NAMALWA (cell line): ENCODE measurements at places on chromosomes 7 and 10.

DNA sequence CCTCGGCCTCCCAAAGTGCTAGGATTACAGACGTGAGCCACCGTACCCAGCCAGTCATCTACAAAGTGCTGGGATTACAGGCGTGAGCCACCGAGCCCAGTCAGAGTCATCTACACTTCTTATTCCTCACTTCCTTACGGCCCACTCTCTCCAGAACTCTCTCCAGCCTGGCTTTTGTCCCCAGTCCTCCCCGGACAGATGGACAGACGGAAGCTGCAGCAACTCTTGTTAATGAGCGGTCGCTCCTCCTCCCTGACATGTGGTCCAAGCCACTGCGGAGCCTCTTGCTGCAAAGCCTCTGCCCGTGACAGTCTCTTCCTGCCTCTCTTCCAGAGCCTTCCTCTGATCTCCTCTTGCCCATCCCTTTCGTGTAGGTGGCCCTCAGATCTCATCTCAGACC is 45.9 kb downstream of the TMEM270 start:
- no peak for DNase-seq

GRCh38 chr10:124517931-124518330 is 56.3 kb downstream of the LHPP start:
- no peak for DNase-seq

DNA sequence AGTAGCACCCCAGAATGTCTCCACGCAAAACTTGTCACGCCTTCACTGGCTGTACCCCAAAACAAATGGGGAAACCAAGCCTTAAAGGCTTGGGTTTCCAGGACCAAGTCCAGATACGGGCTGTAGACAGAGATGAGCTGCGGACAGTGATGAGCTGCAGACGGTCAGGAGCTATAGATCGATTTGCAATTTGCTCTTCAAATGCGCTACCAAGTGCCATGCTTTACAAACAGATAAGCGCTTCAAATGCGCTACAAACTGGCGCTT is 658 bp upstream of the SGCE start:
- no peak for DNase-seq

DNA sequence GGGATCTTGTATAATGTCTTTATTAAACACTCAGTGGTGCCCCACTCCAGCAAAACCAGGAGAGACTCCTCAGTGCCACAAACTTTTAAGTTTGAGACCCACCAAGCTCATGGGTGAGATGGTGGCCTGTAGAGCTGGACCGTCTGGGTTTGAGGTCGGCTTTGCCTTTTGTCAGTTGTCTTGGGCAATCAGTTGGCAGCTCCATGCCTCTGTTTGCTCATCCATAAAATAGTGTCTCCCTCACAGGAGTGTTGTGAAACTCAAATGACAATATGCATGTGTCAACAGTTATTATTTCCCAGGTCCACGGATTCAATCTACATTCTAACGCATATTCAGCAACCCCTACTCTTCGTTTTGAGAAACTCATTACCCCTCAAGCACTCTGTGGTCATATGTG is 367.8 kb upstream of the C7orf33 start:
- DNase-seq = no peak

DNA sequence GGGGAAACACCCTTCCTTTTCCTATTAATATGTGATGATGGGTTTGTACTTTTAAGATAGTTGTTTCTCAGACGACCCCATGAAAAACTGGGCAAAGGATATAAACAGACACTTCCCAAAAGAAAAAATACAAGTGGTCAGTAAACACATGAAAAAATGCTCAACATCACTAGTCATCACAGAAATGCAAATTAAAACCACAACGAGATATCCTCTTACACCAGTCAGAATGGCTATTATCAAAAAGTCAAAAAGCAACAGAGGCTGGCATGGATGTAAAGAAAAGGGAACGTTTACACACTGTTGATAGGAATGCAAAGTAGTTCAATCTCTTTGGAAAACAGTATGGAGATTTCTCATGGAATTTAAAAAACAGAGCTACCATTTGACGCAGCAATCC is 111.4 kb upstream of the ZEB1 start:
- DNase-seq = no peak

- DNase-seq = no peak
Observed at GRCh38 chr7:139355320-139355719, 4.4 kb upstream of the LUC7L2 start.

DNA sequence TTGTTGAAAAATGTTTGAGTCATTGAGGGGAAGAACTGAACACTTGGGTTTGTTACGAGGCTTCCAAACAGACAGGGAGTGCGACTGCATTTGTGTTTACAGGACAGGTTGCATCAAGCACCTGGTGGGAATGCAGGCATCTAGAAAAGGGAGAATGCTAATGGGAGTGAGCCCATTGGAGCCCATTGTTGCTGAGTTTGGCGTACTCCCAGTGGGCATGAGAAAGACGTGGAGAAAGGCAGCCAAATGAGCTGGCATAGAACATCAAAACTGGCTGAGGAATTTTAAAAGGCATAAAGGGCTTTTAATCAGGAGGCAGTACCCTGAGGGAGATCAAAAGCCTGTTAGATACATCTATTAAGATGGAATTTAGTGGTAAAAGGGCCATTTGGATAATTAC is 171.6 kb upstream of the NPSR1 start:
- DNase-seq = no peak

DNA sequence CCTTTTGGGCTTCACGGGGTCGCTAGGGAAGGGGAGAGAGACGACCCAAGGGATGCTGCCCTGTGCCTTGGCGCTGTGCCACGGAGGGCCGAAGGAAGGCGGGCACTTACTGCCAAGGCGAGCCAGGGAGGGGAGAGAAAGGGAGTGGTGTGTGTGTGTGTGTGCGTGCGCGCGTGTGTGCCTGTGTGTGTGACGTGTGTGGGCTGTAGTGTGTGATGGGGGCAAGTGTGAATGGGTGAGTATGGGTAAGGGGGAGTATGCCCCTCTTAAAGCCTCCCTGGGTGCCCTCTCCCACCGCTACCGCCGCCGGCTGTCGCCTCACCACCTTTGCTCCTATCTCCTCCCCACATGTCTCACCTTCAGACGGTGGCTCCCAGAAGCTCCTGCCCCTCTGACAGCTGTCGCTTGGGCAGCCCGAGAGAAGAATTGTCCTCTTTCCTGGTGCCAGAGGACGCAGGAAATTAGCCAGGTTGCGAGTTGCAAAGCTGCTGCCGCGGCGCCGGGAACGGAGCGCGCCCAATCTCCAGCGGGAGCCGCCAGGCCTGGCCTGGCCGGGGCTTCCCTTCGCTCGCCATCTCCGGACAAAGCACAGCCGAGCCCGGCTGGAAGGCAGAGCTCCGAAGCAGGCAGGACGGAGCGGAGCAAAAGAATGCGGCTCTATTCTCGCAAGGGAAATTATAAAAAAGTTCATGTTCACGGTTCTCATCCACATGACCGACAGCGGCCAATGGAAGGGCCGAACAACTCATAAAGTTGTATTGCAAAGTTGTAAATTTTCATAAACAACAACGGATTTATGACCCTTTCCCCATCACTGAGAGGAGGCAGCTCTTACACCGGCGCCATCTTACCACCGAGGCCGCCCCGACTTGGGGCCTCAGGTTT is at the start of gene HOXA3:
Gene HOXA3 (minus strand): TSS at position 653 of the 885 bp plus-strand sequence. CDS start 41,943 bp downstream, outside the sequence.
- DNase-seq = no peak

- no peak for DNase-seq
Observed at GRCh38 chr7:46133072-46133471, 212.0 kb upstream of the IGFBP3 start.

DNA sequence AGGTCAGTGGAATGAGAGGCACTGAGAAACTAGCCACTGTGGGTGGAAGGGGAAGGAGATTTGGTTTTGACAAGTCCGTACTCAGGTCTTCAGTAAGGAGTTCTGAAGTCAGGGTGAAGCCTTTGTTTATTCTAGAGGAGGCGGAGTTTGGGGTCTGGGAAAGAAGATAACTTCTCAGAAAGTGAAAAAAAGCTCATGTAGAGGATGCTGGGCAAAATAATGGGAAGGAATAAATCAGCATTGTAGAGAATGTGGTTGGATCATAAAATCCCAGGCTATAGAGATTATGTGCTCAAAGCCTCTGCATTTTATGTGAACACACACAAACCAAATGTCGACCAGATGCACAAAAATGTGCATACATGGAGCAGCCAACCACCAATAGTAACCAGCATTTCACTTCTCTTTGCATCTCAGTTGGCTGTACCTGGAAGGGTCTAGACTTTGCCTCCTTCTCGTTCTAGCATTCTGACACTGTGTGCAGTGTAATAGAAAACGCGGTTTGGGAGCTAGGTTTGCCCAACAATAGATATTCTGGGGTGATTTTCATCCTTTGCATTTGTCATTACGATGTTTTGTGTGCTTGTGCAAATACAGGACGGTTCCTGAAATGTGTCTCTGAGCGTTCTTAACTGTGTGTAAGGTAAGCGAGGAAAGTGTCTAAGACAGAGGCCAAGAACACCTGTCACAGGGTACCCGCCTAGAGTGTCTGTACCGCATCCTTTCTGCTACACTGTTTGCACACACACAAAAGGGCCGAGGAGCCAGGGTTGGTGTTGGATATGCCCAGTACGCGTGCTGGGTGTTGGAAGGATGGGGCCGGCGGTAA is 603 bp upstream of the HECW1 start:
- no peak for DNase-seq

DNA sequence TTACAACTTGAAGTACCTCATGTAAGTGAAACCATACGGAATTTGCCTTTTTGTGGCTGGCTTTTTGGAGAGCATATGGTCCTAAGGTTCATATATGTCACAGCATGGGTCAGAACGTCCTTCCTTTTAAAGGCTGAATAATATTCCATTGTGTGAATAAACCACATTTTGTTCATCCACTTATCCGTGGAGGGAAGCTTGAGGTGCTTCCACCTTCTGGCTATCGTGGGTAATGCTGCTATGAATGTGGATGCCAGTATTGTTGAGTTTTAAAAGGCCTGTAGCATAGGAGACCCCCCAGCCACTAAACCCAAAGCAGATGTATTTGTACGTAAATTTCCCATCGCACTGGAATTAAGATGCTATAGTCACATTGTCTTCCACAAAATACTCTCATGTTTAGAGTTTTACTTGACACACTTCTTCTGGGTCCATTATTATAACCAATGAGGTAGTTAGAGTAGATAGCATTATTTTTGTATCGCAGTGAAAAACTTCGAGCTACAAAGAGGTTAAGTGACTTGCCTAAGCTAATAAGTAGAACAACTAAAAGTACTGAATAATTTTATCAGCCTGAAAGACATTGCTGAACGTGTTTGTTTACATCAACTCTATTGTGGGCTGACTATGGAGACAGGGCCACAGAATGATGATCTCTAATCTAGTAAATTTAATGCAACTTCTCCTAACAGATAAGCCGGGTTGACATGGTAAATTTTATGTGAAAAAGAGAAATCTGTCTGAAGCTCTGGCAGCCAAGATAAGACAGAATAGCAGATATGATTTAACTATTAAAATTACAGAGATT is 183.0 kb upstream of the CTBP2 start:
- DNase-seq = peak; percentile 50

- no peak for DNase-seq
Observed at GRCh38 chr10:1280466-1281404, 224.6 kb downstream of the WDR37 start.

GRCh38 chr10:128901236-128901635 is 565.8 kb upstream of the MGMT start:
- DNase-seq = no peak

- no peak for DNase-seq
Observed at GRCh38 chr7:63030061-63030460, 968.6 kb upstream of the ZNF722 start.

DNA sequence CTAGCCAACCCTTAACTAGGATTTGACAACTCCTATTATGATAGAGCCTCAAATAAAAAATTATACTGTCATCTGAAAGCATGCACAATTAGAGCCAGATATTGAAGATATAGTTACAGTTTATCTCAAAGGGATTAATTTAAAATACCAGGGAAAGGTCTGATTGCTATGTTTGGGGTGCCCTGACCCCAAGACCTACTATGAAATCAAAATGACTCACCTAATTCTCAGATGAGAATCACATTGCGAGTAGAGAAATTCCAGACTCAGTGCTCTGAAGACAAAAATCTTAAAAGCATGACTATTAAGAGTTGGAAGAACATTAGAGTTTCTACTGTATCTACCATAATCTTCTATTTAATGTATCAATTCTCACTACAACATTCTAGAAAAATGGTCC is 297.1 kb downstream of the AHR start:
- no peak for DNase-seq

GRCh38 chr7:16982640-16983350 is 101.0 kb upstream of the AGR3 start:
- peak; percentile 57 for DNase-seq

DNA sequence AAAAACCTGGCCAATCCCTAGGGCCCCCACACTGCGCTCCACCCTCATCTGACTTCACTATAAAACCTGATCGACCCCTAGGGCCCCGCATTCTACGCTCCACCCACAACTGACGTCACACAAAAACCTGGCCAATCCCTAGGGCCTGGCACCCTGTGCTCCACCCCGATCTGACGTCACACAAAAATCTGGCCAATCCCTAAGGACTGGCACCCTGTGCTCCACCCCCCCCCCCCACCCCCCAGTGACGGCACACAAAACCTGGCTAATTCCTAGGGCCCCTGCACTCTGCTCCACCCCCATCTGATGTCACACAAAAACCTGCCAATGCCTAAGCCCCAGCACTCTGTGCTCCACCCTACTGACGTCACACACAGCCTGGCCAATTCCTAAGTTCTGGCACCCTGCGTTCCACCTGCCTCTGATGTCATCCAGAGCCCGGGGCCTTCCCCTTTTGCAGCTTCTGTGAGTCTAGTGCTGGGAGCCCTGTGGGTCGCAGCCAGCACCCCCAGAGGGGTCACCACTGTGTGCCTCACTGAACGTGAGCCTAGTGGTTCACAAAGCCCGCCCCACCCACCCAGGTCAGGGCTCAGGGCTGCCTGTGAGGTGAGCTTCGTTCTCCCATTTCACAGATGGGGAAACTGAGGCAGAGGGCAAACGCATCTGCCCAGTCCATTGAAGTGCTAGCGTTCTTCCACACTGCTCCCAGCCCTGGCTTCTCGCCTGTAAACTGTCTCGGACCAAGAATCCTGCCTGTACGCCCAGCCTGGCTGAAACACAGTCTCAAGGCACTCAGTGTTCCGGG is 40.6 kb downstream of the MICALL2 start:
- DNase-seq = peak; percentile 89

GRCh38 chr10:97879241-97879640 is 29.6 kb downstream of the GOLGA7B start:
- DNase-seq = no peak

GRCh38 chr10:34729619-34730018 is 85.5 kb downstream of the PARD3 start:
- no peak for DNase-seq

DNA sequence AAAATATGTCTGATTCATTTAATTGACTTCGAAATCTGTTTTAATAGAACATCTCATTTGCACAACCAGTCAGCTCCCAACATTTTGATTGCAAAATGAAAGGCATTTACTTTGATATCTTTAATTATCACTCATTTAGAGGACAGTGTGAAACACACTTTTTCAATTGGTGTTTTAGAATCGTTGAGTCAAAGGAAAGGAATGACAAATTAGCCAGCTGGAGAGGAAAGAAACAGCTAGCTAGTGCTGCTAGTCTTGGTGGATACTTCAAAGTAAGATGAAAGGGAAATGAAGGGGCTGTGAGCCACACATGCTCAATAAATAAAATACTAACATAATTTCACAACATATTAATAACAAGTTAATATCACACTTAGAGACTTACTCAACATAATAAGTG is 570.2 kb downstream of the PHTF2 start:
- DNase-seq = no peak
